Iris pigment epithelial cell (primary cell): ENCODE measurements at places on chromosomes 4 and X.

GRCh38 chrX:39750256-39750790 lies 347.4 kb downstream of the BCOR start:
- no peak for DNase-seq

DNA sequence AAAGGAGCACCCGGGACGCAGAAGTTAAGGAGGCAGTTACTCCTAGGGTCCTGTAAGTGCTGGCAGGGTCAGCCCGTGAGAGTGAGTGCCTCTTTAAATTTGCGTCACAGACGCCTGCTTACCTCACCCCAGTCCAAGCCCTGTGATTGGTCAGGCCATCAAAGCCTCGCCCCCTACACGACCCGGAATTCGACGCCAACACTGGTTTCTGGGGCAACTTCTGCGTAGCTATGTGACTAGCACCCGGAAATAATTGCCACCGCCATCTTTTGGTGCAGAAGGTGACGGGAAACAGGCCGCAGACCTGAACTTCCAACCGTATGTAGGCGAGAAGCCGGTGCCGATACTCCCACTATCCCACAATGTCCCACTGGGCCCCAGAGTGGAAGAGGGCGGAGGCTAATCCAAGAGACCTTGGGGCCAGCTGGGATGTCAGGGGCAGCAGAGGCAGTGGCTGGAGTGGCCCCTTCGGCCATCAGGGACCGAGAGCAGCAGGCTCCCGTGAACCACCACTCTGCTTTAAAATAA lies at the start of gene DDX53:
Gene DDX53 (plus strand): TSS at position 265 of the 528 bp plus-strand sequence. CDS start 98 bp downstream, at position 363.
- no peak for DNase-seq

DNA sequence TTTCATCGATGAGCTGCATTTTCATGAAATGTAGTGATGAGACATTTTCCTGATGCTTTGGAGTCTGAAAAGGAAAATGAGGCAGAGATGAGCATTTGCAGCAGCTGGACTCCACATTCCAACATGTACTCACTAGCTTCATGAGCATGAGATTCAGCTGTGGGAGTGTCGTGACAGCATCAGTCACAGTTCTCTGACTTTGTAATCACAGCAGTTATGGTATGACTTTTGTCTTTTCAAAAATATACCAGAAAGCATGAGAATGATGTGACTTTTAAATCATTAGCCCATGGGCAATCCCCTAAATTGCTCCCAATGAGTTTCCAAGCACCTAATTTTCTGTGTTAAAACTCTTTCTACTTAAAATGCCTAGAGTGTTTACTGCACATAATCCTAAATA lies 18.3 kb upstream of the MSL3 start:
- DNase-seq, result no peak

GRCh38 chr4:12165616-12166015 lies 736.9 kb upstream of the HS3ST1 start:
- no peak for DNase-seq

DNA sequence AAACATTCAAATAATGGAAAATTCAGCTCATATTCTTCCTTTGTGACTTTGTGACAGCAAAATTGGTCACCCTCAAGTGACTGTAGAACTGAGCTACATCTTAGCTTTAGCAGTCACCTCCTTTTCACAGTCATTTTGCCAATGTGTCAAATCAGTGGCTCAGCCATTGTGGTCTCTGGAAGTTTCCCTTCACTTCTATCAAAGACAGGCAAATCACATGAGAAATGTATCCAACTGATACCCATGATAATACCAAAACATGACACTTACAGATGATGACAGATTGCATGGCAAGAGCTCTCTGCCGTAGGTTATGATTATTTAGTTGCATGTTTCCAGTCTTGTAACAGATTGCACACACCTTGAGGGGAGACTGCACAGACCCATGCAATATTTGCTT lies 549.8 kb upstream of the MAGEB2 start:
- DNase-seq, result no peak
